ENCODE measurements at places on chromosomes 16 and 17.

GRCh38 chr17:15926039-15926740, 18.7 kb upstream of the ADORA2B start:
- no peak for DNase-seq

- DNase-seq, result no peak
Measured at GRCh38 chr17:29870836-29871465, 59.1 kb downstream of the SSH2 start.

DNA sequence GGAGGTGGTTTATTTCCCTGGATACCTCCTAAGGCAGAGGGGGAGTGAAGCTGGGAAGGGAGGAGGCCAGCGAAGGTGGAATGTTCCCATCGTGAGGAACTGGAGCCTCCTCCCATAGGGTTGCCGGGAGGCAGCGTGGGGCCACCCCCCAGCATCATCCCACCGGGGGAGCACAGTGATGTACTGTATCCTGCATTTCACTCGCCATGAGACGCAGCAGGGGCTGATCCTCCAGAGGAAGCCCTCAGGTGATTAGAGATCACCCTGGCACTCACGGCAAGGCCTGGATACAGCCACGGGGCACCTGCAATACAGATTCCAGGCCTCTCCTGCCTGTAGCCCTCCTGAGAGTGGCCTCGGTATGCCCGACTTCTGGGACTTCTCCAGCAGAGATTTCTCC, 25.5 kb upstream of the BEAN1 start:
- no peak for DNase-seq

- DNase-seq, result no peak
Measured at GRCh38 chr16:19219836-19220235, 51.8 kb downstream of the SYT17 start.
